Dermis lymphatic vessel endothelial cell (primary cell): ENCODE measurements at places on chromosomes 2 and 18. TPM values are rescaled to one million over a fixed set of nuclear protein-coding genes. Genes with fewer than 3 reads are reported as not detected.

Gene HOXD4
- 3.5 and 6.3 TPM in 2 replicates for total RNA-seq

Gene SLC39A6
- 17.0 and 18.3 TPM in 2 replicates for total RNA-seq

Gene SULT1C4
- 158 and 287 TPM in 2 replicates for total RNA-seq

Gene CRYBA2
- not detected in 2 replicates for total RNA-seq

Gene ALLC
- total RNA-seq, result not detected in 2 replicates
